ENCODE measurements at places on chromosomes 16 and 17.

DNA sequence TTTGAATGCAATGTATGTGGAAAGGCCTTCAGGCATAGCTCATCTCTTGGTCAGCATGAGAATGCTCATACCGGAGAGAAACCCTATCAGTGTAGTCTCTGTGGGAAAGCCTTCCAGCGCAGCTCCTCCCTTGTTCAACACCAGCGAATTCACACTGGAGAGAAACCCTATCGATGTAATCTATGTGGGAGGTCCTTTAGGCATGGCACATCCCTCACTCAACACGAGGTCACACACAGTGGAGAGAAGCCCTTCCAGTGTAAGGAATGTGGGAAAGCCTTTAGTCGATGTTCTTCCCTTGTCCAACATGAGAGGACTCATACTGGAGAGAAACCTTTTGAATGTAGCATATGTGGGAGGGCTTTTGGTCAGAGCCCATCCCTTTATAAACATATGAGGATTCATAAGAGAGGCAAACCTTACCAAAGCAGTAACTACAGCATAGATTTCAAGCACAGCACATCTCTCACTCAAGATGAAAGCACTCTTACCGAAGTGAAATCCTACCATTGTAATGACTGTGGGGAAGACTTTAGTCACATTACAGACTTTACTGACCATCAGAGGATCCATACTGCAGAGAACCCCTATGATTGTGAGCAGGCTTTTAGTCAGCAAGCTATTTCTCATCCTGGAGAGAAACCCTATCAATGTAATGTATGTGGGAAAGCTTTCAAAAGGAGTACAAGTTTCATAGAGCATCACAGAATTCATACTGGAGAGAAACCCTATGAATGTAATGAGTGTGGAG, 24.7 kb downstream of the ZFP90 start:
- no peak for DNase-seq

DNA sequence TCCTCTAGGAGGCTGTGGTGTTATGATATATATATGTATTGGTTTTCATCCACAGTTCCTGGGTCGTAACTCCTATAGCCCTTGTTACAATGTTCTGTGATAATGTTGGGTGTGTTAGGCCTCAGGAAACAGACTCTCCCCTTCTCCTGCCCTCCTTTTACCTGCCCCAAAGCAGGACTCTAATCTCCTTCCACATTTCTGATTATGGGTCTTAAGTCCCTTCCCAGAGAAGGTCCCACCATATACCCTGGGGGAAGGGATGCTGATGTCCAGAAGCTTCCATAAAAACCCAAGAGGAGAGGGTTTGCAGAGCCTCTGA, 450 bp upstream of the C1QBP start:
- DNase-seq, result no peak

- DNase-seq, result no peak
Measured at GRCh38 chr17:73794336-73794735, 150.1 kb upstream of the SDK2 start.

GRCh38 chr16:70399951-70400350, 38.9 kb downstream of the ST3GAL2 start:
- DNase-seq, result no peak

DNA sequence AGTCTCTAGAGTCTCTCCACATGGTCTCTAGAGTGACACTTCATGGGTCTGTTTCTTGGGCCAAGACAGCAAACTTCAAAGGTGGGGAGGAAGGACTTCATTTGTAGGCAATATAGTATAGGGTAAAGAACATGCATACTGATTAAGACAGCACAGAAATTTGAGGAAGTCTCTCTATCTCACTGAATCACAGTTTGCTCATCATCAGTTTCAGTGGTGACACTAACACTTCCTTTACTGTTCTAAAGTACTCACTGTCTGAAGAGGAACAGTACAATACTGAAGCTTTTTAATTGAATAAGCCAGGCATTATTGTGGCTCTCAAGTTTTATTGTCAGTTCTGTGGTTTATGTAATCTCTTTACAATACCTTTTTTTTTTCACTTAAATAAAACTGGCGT, 656.4 kb upstream of the CDH8 start:
- no peak for DNase-seq

DNA sequence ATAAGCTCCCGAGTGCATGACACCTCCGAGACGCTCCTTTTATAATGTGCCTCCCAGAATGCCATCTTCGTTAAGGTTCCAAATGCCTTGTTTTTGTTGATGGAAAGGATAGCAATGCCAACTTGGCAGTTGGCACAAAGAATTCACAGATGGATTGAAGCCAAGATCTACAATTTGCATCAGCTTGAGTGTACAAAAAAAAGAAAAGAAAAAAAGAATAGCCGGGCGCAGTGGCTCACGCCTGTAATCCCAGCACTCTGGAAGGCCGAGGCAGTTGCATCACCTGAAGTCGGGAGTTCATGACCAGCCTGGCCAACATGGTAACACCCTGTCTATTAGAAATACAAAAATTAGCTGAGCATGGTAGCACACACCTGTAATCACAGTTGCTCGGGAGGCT, 7.6 kb downstream of the TBC1D16 start:
- peak; percentile 66 for DNase-seq

DNA sequence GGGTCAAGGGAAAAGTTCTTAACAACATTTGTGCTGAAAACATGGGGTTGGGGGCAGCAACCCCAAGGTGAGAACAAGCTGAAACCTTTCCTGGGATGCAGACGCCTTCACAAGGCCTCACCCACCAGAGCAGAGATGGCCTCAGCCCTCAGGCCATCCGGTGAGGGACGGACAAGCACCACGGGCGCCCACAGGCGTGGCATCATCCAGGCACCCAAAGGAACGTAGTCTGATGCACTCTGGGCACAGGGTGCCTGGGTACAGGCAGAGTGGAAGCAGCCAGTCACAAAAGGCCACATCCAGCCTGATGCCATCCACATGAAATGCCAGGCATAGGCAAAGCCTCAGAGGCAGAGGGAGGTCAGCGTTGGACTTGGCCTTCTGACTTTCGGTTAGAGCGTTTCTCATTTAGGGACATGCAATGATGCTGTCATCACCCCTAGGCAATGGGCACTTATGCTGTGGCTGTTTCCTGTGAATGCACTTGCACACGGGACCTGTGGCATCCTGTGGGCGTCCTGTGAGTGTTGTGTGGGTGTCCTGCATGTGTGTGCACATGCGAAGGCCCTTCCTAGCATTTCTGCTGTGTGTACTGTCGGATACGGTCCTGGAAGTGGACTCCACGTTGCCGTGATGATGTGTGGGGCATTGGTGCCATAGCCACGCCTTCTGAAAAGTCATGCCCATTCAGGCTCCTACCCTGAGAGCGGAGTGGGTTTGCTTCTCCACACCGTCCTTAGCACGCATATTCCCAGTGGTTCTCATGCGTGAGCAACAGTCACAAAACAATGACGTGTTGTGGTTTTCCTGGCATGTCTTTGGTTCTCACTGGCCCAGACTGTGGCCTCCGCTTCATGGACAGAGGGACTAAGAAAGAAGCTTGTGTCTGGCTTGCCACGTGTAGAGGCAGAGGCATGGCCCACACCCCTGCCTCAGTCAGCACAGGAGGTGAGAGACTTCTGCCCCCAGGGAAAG, 52.7 kb upstream of the ZNF469 start:
- peak; percentile 94 for DNase-seq

- peak; percentile 88 for DNase-seq
Measured at GRCh38 chr17:80423536-80424225, 8.7 kb downstream of the ENDOV start.

DNA sequence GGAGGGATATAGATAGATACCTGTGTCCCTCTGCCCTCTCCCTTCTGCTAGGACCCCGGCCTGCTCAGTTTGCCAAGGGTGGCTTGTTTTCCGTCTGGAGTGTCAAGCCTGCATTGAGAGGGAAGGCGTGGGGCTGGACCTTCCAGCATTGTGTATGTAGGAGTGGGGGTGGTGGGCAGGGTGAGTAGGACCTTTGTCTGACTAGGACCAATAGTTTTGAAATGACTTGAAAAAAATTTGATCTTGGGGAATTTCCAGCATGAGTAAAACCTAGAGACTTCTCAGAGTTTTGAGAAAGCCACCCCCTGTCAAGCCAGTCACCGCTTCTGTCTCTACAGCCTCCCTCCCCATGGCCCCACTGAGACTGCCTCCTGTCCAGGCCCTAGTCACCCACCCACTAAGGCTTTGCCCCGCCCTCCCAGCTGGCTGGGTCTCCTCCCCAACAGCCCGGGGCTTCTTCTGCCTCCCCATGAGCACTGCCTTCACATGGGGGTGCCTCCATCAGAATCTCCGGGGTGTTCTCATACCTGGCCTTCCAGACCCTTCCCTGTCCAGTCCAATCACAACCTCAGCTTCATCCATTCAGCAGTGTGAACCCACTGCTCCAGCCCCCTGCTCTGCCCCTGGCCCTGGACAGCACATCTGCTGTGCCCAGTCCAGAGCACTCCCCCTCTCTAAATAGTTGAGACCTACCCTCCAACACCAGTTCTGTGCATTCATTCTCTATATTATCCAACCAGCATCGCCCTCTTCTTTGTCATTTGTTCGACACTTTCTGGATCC, 207.0 kb downstream of the MSI2 start:
- peak; percentile 89 for DNase-seq

DNA sequence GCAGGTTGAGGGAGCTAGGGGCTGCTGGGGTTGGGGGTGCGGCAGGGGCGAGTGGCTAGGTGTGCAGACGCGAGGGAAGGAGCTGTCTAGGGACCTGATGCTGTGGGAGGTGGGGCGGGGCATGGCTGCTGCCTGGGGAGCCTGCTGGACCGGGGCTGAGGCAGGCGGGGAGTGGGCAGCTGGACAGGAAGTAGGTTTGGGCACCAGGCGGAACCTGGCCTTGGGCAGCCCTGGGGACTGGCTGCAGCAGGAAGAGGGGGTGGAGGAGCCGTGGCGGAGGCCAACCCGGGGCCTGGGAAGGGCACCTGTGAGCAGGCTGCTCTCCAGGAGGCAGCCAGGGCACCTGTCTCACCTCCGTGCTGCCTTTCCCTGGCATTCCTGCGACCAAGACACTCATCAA, 5.9 kb upstream of the DNASE1L2 start:
- no peak for DNase-seq

DNA sequence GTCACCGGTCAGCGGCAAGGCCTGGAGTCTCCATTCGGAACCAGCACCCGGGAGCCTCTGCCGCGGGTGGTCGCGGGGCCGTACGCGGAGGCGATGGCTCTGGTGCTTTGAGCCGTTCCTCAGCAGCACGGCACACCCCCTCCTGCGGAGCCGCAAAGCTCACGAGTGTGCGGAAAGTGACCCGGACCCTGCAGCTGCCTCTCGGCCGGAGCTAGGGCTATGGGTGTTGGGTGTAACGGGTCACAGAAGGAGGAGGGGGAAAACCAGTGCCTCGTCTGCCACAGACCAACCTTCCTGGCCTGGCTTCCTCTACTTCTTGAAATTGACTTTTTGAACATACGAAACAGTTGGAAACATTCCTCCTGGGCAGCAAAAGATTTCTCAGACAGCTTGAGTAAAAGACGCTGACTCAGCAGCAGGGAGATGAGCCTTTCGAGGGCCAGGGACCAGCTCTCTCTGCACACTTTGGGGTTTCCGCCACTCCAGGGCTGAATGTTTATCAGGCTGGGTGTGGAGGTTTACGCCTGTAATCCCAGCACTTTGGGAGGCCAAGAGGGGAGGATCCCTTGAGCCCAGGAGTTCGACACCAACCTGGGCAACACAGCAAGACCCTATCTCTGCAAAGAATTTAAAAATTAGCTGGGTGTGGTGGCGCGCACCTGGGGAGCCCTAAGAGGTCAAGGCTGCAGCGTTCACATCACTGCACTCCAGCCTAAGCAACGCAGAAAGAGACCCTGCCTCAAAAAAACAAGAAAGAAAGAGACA, 26.4 kb upstream of the PITPNA start:
- DNase-seq, result peak; percentile 80

DNA sequence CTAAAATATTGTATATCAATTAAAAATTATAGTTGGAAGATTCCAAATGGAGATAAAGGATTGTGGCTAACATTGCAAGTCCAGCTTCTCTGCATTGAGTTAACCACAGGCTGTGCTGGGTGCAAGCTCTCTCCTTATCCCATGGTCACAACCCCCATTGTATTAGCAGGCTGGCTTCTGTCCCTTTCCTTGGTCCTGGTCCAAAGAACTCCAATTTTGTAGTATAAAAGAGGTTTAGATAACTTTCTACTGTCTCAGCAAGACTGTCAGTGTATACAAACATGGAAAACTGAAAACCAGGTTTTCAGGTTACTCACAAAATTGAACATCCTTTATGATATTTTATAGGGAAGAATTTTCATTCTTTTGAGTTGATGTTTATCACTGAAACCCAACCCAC, 76.6 kb upstream of the HS3ST3A1 start:
- no peak for DNase-seq

DNA sequence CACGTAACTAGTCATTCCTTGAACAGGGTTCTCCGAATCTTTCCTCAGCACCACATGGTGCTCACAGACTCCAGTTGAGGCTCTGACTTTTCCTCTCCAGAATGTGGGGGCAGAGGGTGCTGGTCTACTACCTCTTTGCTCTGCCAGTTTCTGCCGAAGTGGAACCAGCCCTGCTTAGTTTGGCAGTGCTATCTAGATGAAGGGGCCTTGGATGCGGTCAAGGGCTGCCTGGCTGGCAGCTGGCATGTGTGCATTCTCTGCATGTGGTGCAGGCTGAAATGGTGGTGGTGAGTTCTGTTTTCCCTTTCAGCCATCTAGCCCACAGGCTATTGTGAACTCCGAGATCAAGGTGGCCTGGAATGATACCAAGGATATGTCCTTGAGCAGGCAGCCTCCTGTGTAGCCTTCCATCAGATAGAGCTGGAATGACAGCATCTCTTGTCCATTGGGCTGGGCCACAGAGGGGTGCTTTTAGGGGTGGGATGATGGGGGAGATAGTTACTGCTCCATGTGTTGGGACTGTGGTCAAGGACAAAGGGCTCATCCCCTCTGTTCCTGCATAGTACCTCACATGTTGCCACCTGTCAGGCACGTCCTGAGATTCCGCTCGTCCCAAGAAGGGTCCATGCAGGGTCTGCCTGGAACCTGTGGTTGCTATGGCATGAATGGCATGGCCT, 2.0 kb downstream of the DYNLL2 start:
- no peak for DNase-seq

- peak; percentile 80 for DNase-seq
Measured at GRCh38 chr17:63039899-63040602, 74.0 kb downstream of the TANC2 start.

GRCh38 chr16:2828521-2828840, 1.6 kb upstream of the ZG16B start:
- DNase-seq, result no peak
